Sigmoid colon (tissue), 7 donors: ENCODE measurements at places on chromosomes 2 and 18. TPM values are rescaled to one million over a fixed set of nuclear protein-coding genes. Genes with fewer than 3 reads are reported as not detected.

The CFAP221 gene
- not detected for total RNA-seq

The C2orf78 gene
- not detected for total RNA-seq

The CKAP2L gene
- total RNA-seq = not detected

The C2orf72 gene
- total RNA-seq = not detected

The CYP27A1 gene
- total RNA-seq = 24.3 TPM

DNA sequence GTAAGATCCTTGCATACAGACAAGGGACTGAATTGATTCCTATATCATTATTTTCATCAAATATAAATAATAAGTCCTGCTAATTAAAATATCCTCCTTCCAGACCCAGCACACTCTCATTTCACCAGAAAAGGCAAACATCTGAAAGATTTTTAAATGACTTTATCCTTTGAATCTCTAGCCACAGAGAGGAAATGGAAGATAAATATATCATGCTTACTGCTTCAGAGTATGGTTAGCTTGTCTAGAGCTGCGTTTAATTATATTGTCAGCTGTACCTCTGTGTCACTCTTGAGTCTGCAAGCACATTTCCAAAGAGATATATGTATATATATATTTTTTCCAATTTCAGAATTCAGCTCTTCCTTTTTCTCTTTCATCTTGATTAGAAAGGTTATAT is 232.7 kb downstream of the TRIB2 start:
- DNase-seq = no peak
